WTC11 (cell line): ENCODE measurements at places on chromosomes 3 and 15. TPM values are rescaled to one million over a fixed set of nuclear protein-coding genes. Genes with fewer than 3 reads are reported as not detected.
A peak's percentile ranks its signal among the peaks of the same experiment; 100 is the strongest.

The ZMYND10 gene
- 0.46 to 0.80 TPM (median 0.74 TPM) in 3 replicates for total RNA-seq

GRCh38 chr3:145177828-145178227 is 983.2 kb downstream of the PLOD2 start:
- DNase-seq = no peak

The GOLIM4 gene
- total RNA-seq = 23.9 to 30.0 TPM (median 23.9 TPM) in 3 replicates

GRCh38 chr15:76626611-76627010 is 278.5 kb downstream of the SCAPER start:
- DNase-seq = no peak

DNA sequence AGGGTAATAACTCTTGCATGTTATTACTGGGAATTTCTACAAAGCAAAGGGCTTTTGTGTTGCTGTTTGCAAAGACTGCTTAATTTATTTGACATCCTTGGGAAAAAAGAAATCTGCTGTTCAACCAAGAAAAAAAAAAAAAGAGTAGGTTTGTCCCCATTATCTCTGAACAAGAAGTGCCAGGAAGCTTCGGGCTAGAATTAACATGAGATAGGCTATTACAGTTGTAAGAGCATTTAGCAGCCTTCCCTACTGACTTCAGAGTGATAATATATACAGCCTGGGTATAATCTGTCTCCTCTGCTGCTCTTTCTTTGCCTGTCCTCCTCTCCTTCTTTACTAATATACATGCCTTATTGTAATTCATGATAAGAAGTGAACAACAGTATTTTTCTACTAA is 23.3 kb upstream of the CHMP2B start:
- no peak for DNase-seq

DNA sequence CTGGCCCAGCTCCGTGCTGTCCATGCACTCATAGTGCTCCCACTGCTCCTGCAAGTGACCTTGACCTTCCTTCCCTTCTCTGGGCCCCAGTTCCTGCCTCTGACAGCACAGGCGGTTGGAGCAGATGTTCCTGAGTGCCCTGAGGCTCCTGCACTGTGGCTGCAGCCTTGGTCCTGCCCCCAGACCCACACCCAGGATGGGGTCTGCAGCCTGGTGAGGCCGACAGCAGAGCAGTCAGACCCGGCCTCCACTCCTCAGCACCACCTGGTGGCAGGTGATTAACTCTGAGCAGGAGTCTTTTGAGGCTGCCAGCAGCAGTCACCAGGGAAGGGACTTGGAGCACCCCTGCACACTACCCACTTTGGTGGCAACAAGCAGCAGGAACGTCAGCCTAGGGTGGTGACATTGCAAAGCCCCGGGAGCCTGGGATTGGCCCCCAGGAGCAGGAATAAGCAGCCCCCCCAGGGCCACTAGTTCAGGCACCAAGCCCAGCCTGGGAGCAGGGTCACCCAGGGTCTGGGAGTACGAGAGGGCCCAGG is 64.6 kb downstream of the CYP11A1 start:
- DNase-seq = peak; percentile 86

DNA sequence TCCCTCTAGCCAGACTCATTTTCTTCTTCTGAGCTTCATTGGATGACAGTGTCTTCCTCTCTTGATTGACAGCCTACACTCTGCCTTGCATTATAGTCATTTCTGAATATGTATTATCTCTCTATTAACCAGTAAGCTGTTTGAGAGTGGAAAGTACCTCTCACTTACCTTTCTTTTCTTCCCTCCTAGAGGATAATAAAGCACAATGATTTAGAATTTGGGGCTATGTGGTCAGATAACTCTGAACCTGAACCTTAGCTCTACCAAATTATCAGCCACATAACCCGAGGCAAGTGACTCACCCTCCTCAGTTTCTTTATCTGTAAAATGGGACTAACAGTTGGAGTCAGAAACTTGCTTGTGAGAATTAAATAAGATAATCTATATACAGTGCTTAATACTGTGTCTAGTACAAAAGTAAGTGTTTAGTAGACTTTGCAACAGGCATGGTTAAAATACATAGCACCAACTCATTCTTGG is 331.8 kb upstream of the TBL1XR1 start:
- DNase-seq = no peak

The LEKR1 gene
- total RNA-seq = 0.09 to 0.18 TPM in 2 of 3 replicates, not detected in the other
